ENCODE measurements at places on chromosomes 12 and 14.

GRCh38 chr12:76551482-76551888 lies 8.1 kb downstream of the OSBPL8 start:
- DNase-seq, result no peak

GRCh38 chr12:98188650-98189077 lies 326.7 kb upstream of the TMPO start:
- no peak for DNase-seq

DNA sequence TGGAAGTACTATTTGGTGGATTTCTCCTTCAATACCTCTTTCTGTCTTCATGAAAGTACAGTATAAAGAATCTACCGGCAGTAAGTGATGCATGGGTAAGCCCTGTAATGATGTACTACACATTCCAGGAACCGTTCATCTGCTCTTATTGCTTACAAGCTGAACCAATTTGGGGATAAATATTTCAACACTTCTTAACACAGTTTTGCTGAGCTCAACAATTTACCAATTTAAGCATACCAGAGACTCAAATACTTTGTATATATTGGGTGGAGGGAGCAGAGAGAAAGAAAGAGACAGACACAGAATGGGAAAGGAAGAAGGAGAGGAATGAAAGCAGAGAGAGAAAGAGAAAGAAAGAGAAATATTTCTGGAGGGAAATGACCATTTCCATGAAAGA lies 821.1 kb upstream of the FLRT2 start:
- no peak for DNase-seq

GRCh38 chr14:51821822-51822221 lies 38.6 kb upstream of the GNG2 start:
- no peak for DNase-seq

Data from D721Med (cell line).